Pulmonary artery endothelial cell (primary cell): ENCODE measurements at places on chromosomes 7 and 10.

DNA sequence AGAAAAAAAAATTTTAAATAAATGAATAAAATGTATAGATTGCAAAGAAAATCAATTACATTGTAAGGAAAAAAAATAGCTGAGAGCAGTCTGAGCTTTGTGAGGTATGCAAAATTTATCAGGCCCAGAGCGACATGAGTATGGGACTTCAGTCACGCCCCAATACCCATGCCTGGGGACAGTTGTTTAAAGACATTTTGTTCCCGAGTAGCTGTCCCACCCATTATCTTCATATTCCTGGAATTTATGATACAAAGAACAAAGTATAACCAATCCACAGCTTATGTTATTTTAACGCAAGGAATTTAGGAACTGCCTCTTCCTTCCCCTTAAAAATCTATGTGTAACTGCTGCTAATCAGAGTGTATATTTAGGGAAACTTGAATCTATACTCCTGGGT, 1.6 kb upstream of the PON2 start:
- DNase-seq, result no peak

- no peak for DNase-seq
Measured at GRCh38 chr7:73707045-73707631, 12.3 kb downstream of the STX1A start.

- DNase-seq, result no peak
Measured at GRCh38 chr7:105016709-105017656, 3.0 kb downstream of the KMT2E start.

GRCh38 chr7:140649556-140650205, 9.1 kb upstream of the DENND2A start:
- no peak for DNase-seq

GRCh38 chr10:73923935-73924598, 13.1 kb downstream of the PLAU start:
- no peak for DNase-seq

DNA sequence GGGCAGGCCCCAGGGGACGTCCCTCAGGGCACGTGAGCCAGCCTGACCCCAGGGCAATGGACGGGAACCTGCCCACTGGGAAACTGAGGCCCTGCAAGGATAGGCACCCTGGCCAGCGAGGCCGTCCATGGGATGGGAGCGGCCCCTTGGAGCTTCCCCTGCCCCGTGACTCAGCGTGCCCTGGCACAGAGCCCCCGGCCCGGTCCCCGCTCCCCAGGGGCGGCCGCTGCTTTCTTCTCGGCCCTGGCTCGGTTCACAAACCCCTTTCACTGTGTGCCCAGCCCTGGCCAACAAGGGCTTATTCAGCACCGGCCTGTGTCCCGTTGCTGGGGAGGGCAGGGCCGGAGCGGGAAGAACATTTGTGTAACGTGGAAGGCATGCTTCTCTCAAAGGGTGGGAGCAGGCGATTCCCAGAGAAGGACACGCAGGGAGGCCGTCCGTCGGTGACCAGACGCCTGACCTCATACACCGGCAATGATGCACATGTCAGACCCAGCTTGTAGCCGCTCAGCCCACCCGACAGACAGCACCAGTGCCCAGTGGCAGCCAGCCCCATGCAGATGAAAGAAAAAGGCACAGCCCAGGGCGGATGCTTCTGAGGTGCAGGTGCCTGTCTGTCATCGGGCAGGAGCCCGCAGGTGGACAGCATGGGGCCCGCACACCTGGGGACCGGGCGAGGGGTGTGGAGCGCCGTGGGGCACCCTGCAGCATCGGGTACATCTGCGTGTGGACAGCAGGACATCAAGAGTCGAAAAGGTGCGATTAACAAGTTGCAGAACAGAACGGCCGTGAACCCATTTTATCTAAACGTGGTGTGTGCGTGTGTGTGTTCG, 94.5 kb downstream of the PDGFA start:
- DNase-seq, result no peak

DNA sequence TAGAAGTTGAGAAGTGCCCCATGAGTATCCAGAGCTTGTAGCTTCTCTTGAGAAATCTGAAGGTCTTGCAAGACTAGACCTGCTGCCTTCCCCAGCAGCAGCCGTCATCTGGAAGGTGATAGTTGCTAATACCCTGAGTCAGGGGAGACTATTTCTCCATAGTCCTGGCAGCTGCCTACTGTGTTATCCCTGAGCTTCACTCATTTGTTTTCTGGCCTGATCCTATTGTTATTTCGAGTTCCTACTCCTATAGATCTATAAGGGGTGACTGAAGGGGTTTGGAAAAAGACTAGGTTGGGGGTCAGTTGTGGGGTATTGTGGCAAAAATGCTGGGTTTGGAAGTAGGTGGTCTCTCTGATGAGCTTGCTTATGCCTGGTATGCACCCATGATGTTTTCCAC, 297.8 kb downstream of the CNTNAP2 start:
- no peak for DNase-seq

- DNase-seq, result no peak
Measured at GRCh38 chr7:36116347-36117202, 36.5 kb upstream of the EEPD1 start.

DNA sequence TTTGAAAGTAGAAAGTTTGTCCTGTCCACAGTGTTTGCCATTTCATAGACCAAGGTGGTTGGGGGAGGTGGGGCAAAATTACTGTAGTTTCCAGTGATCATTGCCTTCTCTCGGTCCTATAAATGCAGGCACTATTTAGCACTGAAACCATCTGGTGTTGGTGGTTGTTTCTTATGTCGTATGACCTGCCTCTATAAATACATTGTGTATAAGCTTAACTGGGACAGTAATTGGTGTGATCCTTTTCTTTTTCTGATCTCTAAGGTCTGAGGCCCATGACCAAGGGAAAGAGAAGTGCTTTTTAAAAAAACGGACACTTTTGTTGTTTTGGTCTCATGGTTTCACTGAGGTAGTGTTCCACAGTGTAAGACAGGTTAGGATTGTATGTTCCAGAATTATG, 63.1 kb downstream of the AUTS2 start:
- DNase-seq, result no peak

DNA sequence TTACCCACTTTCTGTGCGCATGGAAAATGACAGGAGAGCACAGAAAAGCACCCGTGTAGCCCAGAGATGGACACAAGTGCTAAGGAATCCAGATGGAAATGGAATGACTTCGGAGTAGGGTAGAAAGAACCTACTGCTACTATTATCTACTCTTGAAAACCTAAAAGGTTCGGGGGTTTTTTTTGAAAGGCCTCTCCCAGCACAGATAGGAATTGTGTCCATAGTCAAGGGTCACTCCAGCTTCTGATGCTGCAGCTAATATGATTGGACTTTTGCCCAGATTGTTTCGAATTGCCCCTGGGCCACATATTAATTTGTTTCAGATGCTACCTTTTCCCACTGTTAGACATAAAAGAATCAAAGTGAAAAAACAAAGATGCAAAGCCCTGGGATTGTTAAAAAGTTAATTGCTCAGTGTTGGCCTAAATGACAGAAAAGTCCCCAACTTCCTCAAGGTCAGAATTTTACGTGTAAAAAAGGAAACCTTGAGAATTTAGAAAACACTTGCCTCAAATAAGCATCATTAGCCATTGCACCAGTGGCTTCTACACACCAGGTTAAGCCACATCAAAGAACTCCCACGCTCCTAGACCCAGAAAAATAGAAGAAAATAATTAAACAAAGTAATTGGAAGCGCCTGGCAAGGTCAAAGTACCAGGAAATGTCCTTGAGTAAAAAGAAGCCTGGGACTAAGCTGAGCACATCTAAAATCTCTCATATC, 40.8 kb upstream of the INSIG1 start:
- no peak for DNase-seq

DNA sequence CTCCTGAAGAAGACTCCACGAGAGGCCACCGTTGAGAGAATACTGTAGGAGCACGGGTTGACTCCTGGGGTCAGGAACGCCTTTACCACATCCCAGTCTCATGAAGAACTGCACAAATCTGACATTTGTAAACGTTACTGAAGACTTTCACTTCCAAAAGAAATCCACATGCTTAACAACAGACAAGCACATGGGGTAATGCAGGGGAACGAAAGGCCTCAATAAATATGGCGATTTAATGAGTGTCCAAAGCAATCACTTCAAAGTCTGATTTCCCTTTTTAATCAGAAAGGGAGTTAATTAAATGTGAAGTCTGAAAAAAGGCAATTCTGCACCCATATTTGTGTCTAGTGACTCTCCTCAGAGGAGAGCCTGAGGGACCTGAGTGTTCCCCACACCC, 94.3 kb upstream of the SLC26A5 start:
- no peak for DNase-seq
